ENCODE measurements at places on chromosomes 16 and 17.

DNA sequence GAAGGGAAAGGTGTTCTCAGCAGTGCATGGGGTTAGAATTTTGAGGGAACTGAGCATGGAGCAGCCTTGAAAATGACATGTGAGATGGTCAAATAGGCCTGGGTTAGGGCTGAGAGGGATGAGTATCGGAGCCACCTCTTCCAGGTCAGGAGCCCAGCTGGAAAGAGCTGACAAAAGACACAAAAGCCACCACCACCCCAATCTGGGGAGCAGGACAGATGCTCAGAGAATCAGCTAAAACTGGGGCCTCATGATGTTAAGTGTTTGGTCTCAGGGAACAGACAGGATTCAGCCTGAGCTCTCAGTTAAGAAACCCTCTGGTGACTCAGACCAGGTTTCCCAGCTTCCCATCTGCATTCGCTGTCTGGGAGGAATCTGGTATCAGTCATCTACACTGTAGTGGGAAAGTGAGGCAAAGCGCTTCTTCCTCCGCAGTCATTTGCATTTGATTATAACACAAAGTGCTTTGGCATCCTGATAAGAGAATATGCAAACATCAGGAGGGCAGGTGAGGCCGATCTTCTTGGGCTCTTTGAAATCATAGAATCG, 2.6 kb downstream of the WNT9B start:
- DNase-seq = no peak

DNA sequence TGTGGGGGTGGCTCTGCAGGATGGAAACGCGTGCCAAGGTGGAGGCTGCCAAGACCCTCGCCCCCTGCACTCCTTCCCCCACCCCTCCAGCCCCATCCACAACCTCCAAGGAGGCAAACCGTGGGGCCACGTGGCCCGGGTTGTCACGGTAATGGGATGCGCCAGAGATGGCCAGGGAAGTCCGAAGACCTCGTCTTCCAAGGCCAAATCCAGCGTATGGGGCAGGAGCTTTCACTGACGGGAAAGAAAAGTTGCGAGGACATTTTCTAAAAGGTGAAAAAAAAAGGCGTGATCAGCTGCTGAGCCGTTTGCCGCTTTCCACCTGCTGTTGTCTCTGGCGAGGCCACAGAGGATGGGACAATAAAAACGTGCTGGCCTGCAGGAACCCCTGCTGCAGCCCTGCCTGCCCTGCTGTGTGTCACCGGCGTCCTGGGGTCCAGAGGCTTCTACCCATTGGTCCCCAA, 28.3 kb upstream of the GSE1 start:
- DNase-seq = no peak

DNA sequence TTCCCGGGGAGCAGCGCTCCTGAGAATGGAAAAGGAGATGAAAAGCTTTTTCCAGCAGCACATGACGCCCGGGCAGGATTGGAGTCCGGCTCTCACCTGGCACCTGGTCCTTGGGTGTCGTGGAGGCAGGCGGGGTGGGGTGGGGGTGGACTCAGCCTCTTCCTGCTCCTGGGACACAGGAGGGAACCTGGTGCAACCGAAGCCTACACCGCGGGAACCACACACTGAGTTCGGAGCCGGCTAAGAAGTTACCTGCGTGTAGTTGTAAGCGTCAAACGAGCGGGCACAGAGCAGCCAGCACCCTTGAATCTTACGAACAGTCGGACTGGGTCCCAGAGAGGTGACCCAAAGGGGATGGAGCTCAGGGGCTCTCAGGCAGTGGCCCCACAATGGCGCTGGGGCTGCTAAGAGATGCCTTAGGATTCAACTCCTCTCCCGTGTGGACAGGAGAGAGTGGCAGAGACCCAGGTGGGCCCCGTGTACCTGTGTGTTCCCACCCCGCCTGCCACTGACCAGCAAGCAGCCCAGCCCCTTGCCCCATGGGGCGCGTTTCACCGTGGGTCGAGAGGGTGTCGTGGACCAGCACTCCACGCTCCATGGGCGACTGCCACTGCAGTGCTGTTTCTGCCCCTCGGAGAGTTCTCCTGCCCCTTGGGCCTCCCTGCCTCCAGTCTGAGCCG, 105.8 kb upstream of the METRNL start:
- no peak for DNase-seq

- DNase-seq = no peak
Measured at GRCh38 chr16:81018496-81018895, 11.5 kb downstream of the CENPN start.

GRCh38 chr17:45398800-45399199, 33.9 kb downstream of the ARHGAP27 start:
- no peak for DNase-seq

- DNase-seq = no peak
Measured at GRCh38 chr16:2331199-2331930, 9.2 kb downstream of the ABCA3 start.

- no peak for DNase-seq
Measured at GRCh38 chr17:6352016-6352415, 82.9 kb downstream of the AIPL1 start.

DNA sequence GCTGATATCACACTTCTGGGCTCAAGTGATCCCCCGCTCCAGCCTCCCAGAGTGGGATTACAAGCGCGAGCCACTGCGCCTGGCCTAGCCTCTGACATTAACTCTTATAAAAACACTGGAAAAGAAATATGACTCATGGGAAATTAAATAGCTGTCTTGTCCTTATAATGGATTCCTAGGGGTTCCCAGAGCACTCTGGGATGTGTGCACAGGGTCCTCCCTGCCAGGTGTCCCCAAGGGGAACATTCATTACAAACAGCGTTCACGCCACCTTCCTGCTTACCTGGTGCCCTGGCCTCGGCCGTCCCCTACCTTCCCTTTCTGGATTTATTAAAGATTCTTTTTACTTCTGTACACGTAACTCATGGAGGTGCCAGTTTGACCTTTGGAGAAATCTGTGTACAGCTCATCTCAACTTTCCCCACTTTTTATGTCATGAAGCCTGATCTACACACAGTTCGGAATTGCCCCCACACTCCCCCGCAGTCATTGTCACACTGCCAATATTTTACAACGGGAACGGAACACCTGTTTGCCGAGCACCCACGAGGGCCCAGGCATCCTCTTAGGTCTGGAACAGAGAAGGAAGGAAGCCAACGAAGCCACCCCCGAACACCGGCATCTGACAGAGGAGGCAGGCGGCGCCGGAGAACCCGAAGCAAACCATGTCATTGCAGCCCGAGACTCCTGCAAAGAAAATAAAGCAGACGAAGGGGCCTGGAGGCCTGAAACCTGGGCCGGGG, 39.7 kb upstream of the MEAK7 start:
- no peak for DNase-seq

GRCh38 chr16:1090620-1091587, 5.1 kb downstream of the C1QTNF8 start:
- no peak for DNase-seq

DNA sequence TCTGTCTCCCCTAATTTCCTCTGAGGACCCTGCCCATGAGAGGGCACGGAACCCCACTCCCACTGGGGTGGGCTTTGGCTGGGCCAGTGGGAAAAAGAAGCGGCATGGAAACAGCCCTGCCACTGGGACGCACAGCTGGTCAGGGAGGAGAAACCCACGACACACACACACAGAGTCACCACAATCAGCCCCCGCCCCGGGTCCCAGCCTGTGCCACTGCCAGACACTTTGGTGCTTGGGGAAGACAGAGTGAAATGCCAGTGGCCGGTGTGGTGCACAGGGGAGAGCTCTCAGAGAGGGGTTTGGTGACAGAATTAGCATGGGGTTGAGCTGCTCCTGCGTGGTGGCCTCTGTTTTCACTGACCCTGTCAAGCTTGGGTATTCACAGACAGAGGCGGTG, 30.7 kb upstream of the RNPS1 start:
- DNase-seq = no peak

DNA sequence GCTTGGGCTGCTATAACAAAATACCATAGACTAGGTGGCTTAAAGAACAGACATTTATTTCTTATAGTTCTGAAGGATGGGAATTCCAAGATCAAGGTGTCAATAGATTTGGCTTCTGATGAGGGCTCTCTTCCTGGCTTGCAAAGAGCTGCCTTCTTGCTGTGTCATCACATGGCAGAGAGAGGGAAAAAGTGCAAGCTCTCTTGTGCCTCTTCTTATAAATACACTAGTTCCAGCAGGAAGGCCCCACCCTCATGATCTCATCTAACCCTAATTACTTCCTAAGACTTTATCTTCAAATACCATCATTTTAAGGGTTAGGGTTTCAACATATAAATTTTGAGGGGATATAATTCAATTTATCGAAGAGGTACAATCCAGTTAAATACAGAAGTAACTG, 30.6 kb downstream of the ABCA9 start:
- no peak for DNase-seq

DNA sequence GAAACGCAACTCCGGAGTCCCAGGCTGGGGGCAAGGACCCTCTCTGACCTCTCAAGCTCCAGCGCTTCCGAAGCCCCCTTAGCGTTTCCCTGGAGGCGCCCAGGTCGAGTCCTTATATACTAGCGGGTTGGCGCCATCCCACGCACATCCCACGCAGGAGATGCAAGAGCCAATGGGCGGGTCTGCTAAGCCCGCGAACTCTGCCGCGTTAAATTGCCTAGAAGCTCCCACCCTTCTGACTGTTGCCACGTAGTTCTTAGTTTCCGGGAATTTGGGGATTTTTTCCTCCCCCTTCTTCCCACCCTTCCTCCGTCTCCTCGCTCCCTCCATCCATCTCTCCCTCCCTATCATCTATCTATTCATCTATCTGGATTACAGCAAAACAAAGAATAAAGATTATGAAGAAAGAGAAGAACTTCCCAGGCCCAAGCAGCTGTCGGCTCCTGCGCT, at the start of gene SLFN11:
TSS of gene SLFN11 (minus strand) at position 88 of the 450 bp plus-strand sequence. CDS start 9,814 bp downstream, outside the sequence.
- peak; percentile 45 for DNase-seq

DNA sequence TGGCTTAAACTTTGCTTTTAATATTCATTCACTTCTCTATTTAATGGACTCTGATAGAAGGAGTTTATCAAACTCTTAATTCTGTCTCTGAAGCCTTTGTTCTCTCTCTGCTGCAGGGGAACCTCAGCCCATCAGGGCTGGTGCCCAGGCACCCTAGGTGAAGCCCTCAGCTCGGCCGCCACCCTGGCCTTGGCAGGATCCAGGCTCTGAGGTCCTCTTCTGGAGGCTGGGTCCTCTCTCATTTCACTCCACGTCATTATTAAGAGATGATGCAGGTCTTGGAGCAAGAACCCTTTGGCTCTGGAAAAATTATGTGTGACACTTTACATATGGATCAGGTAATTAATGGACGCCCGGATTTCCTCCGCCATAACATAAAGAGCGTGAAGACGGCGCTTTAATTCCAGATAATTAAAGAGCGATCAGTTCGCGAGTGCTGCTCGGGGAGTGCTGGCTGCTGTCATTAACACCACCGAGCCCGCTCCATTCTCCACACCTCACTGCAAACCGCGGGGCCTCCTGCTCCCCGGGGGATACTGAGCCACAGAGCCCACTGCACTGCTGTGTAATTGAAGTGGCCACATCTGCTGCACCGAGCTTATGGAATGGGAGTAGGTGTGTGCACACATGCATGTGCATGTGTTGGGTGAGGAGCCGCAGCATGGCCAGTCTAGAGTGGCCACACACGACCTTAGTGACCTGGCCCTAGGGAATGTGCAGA, 259.4 kb upstream of the TNRC6C start:
- no peak for DNase-seq

GRCh38 chr16:27085182-27085581, 18.5 kb downstream of the C16orf82 start:
- DNase-seq = no peak

DNA sequence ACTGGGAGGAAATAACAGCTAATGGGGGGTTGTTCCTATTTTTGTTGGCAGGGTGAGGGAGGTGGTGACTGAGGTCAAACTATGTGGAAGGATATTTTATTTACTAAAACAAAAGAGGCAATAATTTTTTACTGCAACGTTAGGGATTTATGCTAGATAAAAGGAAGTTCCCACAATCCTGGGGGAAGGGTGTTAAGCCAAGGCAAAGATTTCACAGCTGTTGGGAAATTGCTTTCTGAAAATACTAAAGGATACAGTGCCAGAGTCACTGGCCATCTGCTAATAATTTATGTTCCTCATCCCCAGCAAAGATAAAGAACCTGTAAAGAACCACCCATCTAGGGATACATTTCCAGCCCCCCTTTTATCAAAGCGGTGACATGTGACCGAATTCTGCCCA, 756.0 kb upstream of the RBFOX1 start:
- no peak for DNase-seq

GRCh38 chr16:9908613-9909012, 273.6 kb downstream of the GRIN2A start:
- DNase-seq = no peak

DNA sequence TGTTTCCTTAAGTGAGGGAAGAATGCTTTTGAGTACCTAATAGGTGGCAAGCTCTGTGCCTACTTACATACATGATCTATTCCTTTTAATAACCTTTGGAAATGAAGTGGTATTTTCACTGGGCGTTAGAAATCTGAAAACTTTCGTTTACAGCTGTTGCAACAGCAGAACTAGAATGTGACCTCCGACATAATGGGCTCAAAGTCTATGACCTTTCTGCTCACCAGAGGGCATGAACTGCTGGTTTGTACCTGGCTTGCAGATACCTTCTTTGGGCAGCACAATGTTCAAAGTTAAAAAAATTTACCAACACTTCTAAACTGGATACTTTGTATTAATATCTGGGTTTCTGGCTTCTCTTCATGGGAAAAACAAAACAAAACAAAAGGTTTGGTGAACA, 24.3 kb downstream of the CA4 start:
- DNase-seq = no peak

GRCh38 chr17:34579017-34579946, at the start of gene TMEM132E:
Gene TMEM132E (plus strand): TSS chr17:34579582. CDS start chr17:34581077, 1,495 bp downstream.
- DNase-seq = no peak

- DNase-seq = no peak
Measured at GRCh38 chr17:58358408-58359172, 6.6 kb upstream of the SUPT4H1 start.
